ENCODE measurements at places on chromosomes 11 and 22.

DNA sequence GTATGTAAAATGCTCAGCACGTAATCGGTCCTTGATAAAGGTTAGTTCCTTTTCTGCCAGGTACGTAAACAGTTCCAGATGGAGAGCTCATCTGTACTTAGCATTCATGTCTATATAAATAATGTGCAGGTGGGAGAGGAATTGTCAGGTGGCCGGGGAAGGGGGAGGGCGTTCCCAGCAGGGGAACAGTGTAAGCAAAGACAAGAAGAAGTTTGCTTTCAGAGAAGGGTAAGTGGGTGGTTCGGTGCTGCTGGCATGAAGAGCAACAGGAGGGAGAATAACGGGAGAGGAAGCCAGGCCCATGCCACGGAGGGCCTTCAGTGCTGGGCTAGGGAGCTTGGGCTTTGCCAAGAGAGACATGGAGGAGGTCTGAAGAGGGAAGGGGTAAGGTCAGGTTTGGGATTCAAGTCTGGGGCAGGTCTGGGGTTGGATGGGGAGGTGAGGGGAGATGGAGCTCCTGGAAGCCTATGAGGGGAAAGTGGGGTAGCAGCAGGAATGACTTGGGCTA, 11.4 kb upstream of the WNT11 start:
- no peak for DNase-seq

- DNase-seq = no peak
Measured at GRCh38 chr11:3156661-3157311, 8.3 kb downstream of the OSBPL5 start.

DNA sequence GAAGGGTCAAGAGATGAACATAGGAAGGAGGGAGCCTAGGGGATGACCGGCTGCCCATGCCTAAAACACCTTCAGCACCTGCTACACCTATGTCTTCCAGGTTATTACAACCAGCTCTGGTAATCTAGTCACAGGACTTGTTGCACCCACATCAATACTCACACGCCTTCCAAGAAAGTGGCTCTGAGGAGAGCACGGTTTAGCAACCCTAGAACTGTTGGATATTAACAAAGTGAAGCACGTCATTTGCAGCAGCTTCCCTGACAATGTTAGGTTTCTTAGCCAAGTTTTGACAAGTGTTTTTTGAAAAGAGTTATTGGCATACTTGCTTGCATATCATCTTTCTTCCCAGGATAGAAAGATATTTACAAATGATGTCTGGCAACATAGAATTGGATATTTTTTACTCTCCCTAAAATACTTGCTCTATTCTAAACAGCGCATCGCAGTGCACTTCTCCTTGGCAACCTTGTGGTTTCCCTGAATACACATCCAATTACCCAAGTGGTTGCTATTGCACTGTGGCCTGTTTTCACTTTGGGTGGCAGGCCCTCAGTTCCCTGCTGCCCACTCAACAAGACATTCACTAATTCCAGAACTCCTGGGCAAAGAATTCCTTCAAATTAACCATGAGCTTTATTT, 94.3 kb upstream of the ARHGAP42 start:
- no peak for DNase-seq

DNA sequence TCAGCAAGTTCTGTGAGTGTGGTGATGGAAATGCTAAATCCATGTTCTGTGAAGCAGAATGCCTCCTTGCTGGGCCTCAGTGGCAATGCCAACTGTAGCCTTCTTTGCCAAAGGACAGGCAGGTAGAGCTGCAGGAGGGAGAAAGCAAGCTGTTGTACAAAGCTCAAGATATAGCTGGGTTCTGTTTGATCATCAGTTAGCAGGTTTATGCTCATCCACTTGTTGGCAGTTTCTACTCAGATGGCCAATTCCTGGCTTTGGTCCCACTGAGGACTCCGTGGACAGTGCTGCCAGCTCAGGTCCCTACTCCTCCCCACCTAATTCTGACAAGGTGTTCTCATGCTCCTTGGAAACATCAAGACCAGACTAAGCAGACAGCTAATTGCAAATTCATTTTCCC, 65.1 kb downstream of the PRSS23 start:
- no peak for DNase-seq

- DNase-seq = no peak
Measured at GRCh38 chr11:67647471-67647870, 3.1 kb downstream of the ACY3 start.

GRCh38 chr11:120279502-120279901, 39.6 kb downstream of the POU2F3 start:
- no peak for DNase-seq

GRCh38 chr11:101474666-101475065, 109.1 kb downstream of the TRPC6 start:
- no peak for DNase-seq

GRCh38 chr11:109853156-109853776, 239.9 kb upstream of the ZC3H12C start:
- no peak for DNase-seq

DNA sequence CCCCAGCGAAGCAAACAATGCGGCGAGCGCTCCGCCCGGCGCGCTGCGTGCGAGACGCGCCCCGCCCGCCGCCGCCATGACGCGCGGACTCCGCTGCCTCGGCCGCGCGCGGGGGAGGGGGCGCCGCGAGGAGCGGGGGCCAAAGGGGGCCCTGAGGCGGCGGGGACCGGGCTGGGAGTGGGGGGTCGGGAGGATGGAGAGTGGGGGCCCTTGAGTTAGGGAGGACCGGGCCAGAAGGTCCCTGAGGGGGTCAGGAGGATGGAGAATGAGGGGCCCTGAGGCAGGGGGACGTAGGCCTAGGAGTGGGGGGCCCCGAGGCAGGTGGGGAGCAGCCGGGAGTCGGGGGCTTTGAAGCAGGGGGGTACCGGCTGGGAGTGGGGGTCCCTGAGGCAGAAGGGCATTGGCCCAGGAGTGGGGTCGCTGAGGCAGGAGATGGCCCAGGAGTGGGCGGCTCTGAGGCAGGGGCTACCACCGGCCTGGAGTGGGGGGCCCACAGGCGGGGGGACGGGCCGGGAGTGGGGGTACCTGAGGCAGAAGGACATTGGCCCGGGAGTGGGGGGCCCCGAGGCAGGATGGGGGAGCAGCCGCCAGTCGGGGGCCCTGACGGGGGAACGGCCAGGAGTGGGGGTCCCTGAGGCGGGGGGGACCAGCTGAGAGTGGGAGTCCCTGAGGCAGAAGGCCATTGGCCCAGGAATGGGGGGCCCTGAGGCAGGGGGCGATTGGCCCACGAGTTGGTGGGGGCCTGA, at the start of gene BRD1:
Gene BRD1, minus strand, starts transcription at position 21 of the 746 bp plus-strand sequence. CDS start 3,556 bp downstream, outside the sequence.
- no peak for DNase-seq

DNA sequence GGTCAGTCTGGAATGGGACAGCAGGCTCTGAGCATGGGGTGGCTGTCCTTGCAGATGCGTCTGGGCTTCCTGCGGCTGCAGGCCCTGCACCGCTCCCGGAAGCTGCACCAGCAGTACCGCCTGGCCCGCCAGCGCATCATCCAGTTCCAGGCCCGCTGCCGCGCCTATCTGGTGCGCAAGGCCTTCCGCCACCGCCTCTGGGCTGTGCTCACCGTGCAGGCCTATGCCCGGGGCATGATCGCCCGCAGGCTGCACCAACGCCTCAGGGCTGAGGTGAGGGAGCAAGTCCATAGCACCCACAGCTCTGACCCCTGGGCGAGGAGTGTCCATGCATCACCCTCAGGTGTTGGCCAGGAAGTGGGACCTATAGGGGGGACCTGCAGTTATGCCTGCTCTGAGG, 51.6 kb downstream of the MYO7A start:
- no peak for DNase-seq

DNA sequence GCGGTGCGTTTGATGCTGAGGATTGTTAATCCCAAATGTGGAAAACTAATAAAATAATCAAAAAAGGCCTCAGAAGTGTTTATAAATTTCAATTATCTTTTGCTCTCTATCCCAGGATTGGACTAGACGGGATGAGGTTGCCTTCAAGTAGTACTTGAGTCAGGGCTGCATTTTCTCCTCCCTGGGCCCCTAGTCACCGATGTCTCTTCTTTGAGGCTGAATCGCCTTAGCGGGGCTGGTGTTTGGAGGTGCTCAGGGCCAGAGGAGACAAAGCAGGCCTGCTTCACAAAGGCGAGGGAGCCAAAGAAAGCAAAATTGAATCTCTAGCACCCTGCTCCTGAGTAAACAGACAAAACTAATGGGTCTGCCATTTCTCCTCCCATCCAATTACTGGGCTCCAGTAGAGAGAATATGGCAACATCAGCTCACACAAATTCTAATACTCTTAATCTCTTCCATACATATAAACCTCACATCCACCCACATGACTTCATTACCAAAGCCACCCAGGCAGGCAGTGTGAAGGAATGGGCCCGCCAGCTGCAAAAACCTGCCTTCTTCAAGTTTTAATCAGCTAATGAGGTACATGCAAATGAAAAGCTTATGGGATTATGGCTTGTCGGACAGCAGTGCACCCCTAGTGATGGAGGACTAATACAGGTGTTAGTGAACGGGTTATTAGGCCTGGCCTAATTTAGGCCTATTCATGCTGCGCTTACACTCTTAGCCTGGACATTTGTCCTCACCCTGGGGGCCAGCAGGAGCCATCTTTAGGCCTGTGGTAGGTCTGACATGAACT, 52.7 kb upstream of the HTATIP2 start:
- no peak for DNase-seq

- no peak for DNase-seq
Measured at GRCh38 chr11:71396548-71397123, 51.6 kb downstream of the DHCR7 start.

GRCh38 chr11:2803186-2804091, 82.1 kb downstream of the CDKN1C start:
- DNase-seq = no peak

DNA sequence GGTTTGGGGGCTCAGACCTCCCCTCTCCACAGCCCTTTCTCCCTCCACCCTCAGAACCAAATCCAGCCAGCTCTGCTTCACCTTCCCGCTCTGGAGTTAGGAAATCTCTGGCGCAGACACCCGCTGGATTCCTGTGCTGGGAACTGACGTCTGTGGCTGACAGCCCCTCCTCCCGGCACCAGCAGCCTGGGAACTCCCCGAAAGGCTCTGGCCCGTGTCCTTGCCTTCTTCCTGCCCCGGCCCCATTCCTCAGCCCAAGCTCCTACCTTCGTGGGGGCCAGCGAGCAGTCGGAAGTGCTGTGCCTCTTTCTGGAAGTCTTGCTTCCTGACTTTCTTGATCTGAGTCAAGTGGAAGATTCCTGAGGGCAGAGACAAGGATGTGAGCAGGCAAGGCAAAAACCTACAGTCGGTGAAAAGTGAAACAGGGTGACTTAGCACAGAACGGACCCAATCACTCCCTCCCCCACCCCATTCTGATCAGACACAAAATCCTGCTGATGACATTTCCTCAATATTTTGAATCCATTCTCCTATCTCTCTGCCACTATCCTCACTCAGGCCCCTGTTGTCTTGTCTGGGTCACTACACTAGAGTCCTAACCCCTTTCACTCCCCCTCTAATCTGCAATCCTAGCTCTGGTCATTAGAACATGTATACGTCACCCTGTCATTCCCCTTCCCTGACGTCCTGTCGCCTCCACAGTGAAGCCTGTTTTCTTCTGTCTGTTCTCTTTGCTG, 34.1 kb downstream of the CHRDL2 start:
- DNase-seq = no peak

DNA sequence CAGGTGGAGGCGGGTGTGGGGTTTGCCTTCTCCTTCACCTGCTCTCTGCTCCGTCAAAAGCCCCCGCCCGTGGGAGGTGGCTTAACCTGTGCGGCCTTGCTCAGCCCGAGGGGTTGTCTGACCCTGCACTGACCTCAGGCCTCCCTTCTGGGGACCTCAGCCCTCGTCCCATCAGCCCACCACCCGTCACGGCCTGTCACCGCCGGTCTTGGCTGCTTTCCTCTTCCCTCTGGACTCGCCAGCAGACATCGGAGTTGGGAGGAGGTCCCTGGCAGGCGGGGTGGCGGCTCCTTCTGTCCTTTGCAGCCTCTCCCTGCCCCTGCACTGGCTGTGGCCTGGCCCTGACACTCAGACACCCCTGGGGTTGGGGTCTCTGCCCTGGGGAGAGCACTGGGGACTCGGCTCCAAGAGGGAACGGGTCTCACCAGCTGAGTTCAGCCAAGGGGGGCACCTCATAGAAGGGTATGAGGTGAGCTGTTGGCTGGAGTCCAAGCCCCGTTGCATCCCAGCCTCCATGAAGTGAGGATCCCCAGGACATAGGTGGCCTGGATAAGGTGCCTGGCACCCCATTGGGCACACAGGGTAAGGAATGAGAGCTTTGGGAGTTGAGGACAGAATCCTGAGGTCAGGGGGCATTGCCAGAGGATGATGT, 999.6 kb downstream of the BRD1 start:
- DNase-seq = no peak

- no peak for DNase-seq
Measured at GRCh38 chr22:23155143-23155542, 9.9 kb downstream of the RAB36 start.

DNA sequence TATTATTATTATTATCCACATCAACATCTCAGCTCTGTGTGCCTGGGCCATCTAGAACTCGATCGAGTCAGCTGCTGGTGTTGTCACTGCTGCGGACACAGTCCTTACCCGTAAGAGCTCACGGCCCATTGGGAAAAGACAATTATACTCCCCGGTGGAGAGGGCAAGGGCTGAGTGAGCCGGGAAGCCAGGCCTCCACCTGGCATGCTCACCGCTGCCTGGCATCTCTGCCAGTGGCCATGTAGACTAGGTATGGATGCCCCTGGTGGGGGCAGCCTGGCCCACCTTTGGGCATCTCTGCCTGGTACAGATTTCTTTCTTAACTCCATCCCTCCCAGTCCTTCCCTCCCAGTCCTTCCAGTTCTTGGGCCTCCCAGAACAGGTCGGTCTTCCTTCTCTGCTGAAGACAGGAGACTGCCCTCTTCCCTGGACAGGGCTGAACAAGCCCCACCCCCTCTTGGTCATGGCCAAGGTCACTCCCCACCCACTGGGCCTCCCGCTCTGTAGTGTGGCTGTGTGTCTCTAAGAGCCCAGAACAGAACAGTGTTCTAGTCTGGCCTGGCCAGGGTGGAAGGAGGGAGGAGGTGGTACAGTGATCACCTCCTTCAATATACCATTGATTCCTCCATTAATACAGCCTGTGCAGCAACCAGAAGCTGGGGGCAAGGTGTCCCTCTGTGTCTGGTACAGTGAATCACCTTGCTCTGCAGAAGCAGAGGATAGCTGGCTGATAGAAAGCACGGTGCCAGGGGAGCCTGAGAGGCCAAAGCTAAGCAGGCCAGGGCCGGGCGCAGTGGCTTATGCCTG, 57.7 kb downstream of the FLRT1 start:
- no peak for DNase-seq

DNA sequence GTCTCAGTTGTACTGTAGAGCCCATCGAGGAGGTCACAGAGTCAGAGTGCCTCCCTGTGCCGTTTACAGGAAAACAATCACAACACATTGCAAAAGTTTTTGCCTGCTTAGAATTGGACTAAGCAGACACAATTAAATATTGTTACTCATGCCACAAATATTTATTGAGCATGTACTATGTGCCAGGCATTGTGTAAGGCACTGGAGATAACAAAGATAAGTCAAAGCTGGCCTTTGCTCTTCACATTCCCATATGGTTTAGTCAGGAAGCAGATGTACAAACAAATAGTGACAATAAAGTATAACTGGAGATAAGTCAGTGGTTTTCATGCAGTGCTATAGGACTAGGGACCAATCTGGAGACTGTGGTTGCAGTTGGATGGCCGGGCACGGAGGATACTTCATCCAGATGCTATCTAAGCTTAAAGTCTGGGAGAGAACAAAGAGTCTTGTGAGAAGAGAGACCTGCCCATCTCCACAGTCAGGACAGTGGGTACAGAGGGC, 550.7 kb downstream of the INSC start:
- DNase-seq = no peak

- DNase-seq = no peak
Measured at GRCh38 chr22:49462291-49462690, 365.4 kb downstream of the BRD1 start.

- no peak for DNase-seq
Measured at GRCh38 chr22:44158816-44159215, 21.9 kb upstream of the PARVG start.

GRCh38 chr22:41052661-41053490, 39.5 kb upstream of the EP300 start:
- no peak for DNase-seq

All from stimulated activated CD4-positive, alpha-beta T cell treated with anti-CD3 and anti-CD28 coated beads, Interleukin-1b, Interleukin-23, amount 100 ng/mL, for 4 hours (primary cell).